ENCODE measurements at places on chromosomes 2 and 18.
A peak's percentile ranks its signal among the peaks of the same experiment; 100 is the strongest.

DNA sequence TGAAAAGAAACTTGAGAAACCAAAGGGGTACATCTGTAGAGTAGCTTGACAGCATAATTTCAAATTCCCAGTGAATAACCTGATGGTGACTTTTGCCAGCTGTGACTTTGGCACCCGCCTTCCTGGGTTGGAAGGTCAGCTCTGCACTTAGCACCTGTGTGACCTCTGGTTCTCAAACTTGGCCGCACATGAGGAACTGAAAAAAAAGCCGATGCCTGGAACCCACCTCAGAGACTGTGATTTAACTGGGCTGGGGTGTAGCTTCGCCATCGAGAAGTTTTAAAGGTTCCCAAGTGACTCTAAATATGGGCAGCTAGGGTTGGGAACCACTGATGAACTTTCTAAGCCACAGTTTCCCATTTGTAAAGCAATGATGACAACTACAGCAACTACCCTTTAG is 6.5 kb downstream of the EFEMP1 start:
- DNase-seq: no peak

- no peak for DNase-seq
These were observed 6.6 kb upstream of the ASNSD1 start for GRCh38 chr2:189654641-189655040.

- no peak for DNase-seq
These were observed 69.4 kb downstream of the ARHGAP28 start for GRCh38 chr18:6798896-6799295.

GRCh38 chr2:61091485-61091884 is 25.8 kb downstream of the SANBR start:
- DNase-seq: peak; percentile 11

GRCh38 chr2:26442707-26443106 is 35.2 kb downstream of the OTOF start:
- no peak for DNase-seq

GRCh38 chr2:10911291-10912075 is at the start of gene KCNF1:
Gene KCNF1, plus strand, starts transcription at chr2:10911934. Its CDS starts 493 bp downstream, at chr2:10912427.
- peak; percentile 69 for DNase-seq

DNA sequence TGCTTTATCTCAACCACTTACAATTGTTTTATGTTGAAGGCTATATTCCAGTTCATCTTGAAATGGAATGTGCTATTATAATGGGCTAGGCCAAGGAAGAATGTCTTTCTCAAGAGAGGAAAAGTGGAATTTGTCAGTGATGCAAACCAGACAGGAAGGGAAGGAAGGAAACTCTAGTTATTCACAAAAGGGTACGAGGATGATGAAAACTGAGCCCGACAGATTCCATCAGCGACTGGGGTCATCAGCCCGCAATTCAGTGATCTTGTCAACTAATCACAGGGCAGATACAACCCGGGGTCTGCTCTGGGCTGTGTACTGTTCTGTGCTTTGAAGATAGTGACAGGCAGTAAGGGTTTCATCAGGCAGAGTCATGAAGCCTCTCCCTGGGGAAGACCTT is 23.4 kb upstream of the LYPD6 start:
- no peak for DNase-seq

DNA sequence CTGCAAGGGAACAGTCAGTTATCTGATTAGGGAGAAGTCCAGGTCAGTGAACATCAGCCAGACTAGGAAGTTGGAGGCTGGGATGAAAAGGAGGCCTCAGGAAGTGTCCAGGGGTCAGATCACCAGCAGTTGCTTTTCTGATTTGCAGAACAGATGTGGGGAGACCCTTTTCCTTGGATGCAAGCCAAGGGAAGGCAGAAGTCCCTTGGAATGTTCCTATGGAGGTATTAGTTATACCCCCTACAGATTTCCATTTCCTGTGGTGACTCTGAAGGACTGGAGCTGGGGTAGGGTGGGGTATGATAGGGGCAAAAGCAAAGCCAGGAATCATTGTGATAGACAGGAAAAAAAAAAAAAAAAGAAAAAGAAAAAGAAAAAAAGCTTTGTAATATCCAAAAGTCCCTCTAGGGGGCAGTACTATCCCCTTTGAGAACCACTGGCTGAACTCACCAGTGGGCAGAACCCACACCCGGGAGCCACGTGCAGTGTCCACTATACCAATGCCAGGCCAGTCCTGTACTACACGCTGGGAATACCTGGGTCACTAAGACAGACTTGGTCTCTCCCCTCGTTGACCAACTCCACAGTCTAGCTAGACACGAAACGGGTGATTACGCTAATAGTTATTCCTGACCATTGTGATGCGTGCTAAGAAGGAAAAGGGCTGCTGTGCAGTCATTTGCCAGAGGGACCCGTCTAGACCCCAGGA is 7.4 kb downstream of the DYSF start:
- DNase-seq: no peak
